ENCODE measurements at places on chromosomes 2 and 18. TPM values are rescaled to one million over a fixed set of nuclear protein-coding genes. Genes with fewer than 3 reads are reported as not detected.

UGP2 gene
- total RNA-seq, result 925 TPM

DNA sequence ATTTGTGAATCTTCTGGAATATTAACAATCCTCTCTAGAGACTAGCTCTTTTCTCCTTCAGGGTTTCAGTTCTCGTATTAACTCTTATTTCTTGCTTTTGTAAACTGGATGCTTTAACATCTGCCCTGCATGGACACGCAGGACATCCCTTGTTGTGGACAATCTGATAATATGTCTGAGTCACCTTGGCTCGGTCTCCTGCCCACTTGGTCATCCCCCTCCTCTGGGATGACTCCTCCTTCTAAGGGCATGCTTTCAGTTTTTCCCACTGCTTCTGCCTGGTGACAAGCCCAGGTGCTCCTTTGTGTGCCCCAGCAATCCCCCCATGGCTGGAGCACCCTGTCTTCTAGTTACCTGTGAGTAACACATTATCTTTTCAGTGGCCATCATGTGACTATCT lies 460.5 kb downstream of the DSC3 start:
- no peak for DNase-seq

DNA sequence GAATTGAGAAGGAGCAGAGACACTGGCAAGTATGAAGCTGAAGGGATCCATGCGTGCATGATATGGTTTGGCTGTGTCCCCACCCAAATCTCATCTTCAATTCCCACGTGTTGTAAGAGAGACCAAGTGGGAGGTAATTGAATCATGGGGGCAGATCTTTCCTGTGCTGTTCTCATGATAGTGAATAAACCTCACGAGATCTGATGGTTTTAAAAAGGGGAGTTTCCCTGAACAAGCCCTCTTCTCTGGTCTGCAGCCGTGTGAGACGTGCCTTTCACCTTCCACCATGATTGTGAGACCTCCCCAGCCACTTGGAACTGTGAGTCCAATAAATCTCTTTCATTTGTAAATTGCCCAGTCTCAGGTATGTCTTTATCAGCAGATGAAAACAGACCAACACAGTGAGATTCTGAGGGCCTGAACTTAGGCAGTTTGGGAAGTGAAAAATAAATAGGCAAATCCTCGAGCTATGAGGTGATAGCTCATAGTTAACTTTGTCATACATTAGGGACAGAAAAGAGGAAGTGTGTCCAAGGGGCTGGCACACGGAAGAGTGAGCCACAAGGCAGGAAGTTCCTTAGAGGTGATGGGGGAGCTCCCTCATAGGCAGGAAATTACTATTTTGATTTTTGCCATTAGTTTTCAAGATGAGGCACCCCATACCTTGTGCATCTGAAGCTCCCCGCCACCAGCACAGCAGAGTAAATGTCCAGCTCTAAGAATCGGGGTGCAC lies 658.8 kb upstream of the ID2 start:
- no peak for DNase-seq

GNAL gene
- 18.2 TPM for total RNA-seq
